Purkinje cell (primary cell): ENCODE measurements at places on chromosomes 2 and 18. TPM values are rescaled to one million over a fixed set of nuclear protein-coding genes. Genes with fewer than 3 reads are reported as not detected.

Gene CASP10
- 0.20 TPM in 1 of 2 replicates, not detected in the other for polyA plus RNA-seq

Gene TGOLN2
- polyA plus RNA-seq = 48.7 and 57.9 TPM in 2 replicates

Gene FSHR
- polyA plus RNA-seq = not detected in 2 replicates

Gene LDLRAD4
- 8.9 and 9.1 TPM in 2 replicates for polyA plus RNA-seq

Gene IRS1
- polyA plus RNA-seq = 16.1 and 23.3 TPM in 2 replicates

Gene CTNNA2
- 22.3 and 26.9 TPM in 2 replicates for polyA plus RNA-seq

Gene SERPINB3
- not detected in 2 replicates for polyA plus RNA-seq

Gene ADCYAP1
- 33.4 and 53.7 TPM in 2 replicates for polyA plus RNA-seq

Gene TPGS2
- polyA plus RNA-seq = 87.6 and 115 TPM in 2 replicates

Gene CYP27A1
- 2.8 and 3.6 TPM in 2 replicates for polyA plus RNA-seq

Gene SERPINB5
- not detected in 2 replicates for polyA plus RNA-seq

Gene LYG1
- polyA plus RNA-seq = not detected in 2 replicates

Gene PSMD1
- polyA plus RNA-seq = 235 and 319 TPM in 2 replicates

Gene POMC
- polyA plus RNA-seq = not detected in 2 replicates

Gene RAD51AP2
- 0.46 TPM in 1 of 2 replicates, not detected in the other for polyA plus RNA-seq

Gene NOP58
- polyA plus RNA-seq = 66.1 and 90.0 TPM in 2 replicates

Gene MOGAT1
- polyA plus RNA-seq = not detected in 2 replicates

Gene PRKAG3
- polyA plus RNA-seq = not detected in 2 replicates

Gene HOXD13
- not detected in 2 replicates for polyA plus RNA-seq
